ENCODE measurements at places on chromosomes 6 and 20.

DNA sequence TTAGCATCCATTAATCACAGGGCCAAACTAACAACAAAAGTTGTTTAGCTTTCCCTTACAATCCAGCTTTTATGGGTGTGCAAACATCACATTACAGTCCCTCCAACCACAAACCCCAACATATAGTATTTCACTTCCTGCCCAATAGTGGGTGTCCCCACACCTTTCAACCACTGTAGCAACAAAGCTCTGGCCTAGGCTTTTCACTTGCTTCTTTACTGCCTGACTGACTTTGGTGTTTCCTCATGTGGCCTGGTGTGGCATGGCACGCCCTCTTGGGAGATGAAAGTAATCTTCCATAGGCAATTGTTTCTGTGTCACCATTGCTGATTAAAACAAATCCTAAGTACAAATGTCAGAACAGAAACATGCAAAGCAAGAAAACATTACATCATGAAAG lies 46.3 kb downstream of the MCM8 start:
- DNase-seq, result peak; percentile 51

DNA sequence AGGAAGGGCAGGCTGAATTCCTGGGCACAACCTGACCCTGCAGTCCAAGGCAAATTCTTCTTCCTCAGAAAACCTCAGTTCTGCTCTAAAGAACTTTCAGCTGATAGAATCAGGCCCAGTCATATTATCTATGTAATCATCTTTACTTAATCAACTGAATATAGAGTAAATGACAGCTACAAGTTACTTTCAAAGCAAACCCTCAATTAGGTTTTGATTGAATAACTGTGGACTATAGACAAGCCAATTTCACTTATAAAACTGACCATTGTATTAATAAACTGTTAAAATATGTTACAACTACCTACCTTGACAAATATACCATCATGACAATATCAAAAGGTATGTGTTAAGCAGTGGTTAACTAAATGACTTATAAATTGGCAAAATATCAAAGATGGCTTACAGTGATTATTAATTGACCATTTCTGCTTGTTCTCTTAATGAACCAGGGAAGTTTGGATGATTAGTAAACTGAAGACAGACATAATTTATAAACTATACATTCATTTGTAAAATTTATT lies 46.1 kb upstream of the ADGRF5 start:
- DNase-seq, result no peak

DNA sequence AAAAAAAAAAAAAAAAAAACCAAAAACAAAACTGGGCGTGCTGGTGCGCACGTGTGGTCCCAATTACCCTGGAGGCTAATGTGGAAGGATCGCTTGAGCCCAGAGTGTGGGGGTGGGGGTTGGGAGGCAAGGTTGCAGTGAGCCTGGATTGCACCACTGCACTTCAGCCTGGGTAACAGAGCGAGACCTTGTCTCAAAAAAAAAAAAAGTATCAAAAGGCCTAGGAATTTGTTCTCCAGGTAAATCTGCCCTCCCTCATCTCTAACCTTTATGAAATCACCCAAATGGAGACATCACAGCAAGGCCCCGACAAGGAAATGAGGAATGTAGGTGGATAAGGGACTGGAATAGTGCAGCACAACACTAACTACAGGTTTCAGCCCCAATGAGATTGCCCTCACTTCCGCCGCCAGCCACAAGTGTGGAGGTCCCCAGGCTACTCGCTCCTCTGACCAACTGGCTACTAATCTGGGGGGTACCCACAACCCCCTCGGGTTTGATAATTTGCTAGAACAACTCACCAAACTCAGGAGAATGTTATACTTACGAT lies 36.8 kb upstream of the DDR1 start:
- DNase-seq, result no peak

GRCh38 chr6:163333038-163333437 lies 81.5 kb upstream of the QKI start:
- DNase-seq, result no peak

DNA sequence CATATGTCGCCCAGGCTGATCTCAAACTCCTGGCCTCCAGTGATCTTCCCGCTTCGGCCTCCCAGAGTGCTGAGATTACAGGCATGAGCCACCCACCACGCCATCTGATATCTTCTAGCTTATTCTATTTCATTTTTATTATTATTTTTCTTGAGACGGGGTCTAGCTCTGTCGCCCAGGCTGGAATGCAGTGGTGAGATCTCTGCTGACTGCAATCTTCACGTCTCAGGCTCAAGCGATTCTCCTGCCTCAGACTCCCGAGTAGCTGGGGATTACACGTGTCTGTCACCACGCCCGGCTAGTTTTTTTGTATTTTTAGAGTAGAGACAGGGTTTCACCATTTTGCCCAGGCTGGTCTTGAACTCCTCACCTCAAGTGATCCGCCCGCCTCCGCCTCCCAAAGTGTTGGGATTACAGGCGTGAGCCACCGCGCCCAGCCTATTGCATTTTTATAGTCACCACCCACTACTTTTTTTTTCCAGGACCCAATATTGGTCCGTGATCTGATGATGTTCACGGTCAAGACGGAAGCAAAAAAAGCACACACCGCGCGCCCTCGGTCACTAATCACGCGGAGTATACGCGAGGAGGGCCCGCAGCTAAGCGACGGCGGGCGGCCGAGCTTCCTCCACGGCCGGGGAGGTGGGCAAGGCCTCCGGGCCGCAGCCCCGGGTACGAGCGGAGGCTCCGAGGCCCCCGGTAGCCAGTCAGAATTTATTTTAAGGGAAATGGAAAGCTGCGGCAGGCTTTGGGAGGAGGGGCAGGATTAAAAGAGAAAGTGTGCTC lies 1.1 kb upstream of the LSM14B start:
- no peak for DNase-seq

DNA sequence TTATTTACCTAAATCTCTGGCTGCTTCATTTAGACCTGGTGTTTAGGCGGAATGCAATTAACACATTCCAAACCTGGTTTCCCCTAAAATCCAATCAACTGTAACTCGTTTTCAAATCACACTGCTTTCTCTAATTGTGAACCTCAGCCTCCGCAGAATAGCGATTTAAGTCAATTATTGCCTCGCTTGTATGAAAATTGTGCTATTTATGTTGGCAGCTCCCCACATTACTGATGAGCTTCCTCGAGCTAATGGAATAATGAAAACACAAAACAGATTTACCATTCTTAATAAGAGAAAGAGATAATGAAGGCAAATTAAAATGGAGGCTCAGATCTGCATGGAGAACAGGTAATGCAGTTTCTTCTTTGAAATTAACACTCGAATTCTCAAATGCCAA lies 67.9 kb downstream of the SLC2A10 start:
- no peak for DNase-seq

GRCh38 chr6:56450882-56451739 lies 191.6 kb downstream of the DST start:
- no peak for DNase-seq

- DNase-seq, result no peak
Measured at GRCh38 chr6:39053854-39054576, 5.4 kb downstream of the GLP1R start.

DNA sequence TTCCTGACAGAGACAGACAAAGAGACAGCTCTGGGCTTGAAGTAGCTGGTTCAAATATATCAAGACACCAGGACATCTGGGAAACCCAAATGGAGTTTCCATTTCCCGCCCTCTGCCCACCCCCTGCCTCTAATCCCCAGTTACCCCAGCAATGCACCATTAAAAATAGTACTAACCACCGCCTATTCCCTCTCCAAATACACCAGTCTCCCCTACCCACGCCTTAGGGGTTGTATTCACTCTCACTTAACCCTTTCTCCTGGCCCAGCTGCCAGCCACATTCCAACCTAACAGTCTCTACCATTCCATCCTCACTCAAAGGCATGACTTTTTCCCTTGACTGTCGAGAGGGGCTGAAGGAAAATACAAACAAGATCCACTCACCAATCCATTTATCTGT lies 22.4 kb downstream of the GABBR1 start:
- no peak for DNase-seq

DNA sequence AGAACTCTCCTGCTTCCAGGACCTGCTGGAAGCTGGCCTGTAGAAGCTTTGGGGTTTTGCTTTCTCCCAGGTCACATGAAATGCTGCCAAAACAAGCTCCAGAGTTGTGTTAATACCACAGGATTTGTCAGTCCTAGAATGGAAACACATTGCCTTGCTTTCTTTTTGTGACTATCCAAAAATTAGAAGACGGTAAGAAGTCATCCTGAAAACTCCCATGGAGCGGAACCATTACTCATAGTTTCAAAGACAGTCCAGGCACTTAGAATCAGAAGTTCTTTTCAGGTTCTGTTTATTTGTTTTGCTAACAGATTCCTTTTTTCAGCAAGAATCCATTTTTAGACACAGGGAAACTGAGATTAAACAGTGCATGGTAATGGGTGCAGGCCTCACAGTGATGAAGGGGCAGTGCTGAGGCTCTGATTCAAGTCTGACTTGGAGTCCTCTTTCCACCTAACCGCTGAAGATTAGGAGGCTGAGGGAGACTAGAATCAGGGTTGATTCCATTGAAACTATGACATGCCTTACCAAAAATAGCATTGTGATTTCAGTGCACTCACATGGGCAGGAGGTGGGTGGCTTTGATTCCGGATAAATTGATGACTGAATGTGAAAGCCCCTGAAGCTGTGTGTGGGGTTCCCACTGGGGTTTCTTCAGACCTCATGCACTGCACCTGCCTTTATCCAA lies 72.2 kb upstream of the NAA20 start:
- DNase-seq, result no peak

DNA sequence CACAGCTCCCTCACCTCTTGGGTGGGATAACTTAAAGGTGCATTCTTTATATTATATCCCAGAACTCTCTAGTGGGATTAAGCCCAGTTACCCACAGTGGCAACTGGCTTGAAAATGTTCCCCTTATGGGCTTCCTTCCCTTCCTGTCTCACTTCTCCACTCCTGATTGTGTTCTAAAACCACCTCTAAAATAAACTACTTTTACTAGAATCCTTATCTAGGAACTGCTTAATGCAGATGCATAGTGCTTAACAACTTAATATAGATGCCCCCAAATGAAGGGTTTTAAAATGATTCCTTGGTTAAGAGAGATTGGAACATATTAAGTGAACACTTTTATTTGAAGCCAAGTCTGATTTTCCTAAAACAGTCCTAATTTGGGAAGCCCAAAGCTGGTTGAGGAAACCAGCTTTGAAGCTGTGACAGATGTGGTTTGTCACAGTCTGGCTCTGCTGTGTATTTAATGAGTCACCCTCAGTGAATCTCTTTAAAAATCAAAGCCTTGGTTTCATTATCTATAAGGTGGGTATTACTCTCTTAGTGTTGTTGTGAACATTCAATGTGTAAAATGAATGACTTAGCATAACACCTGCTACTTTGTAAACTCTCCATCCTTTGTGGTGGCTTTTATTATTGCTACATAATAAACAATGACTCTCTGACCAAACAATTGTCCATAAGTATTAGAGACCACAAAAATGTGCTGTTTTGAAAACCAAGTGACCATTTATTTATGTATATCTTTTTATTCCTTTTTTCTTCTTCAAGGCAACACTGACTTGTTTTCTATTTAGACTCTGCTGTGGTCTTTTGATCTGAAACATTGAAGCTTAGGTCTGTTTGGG lies 24.4 kb downstream of the PLCB1 start:
- DNase-seq, result peak; percentile 14

GRCh38 chr20:63755933-63756647 lies 16.5 kb downstream of the SLC2A4RG start:
- no peak for DNase-seq

DNA sequence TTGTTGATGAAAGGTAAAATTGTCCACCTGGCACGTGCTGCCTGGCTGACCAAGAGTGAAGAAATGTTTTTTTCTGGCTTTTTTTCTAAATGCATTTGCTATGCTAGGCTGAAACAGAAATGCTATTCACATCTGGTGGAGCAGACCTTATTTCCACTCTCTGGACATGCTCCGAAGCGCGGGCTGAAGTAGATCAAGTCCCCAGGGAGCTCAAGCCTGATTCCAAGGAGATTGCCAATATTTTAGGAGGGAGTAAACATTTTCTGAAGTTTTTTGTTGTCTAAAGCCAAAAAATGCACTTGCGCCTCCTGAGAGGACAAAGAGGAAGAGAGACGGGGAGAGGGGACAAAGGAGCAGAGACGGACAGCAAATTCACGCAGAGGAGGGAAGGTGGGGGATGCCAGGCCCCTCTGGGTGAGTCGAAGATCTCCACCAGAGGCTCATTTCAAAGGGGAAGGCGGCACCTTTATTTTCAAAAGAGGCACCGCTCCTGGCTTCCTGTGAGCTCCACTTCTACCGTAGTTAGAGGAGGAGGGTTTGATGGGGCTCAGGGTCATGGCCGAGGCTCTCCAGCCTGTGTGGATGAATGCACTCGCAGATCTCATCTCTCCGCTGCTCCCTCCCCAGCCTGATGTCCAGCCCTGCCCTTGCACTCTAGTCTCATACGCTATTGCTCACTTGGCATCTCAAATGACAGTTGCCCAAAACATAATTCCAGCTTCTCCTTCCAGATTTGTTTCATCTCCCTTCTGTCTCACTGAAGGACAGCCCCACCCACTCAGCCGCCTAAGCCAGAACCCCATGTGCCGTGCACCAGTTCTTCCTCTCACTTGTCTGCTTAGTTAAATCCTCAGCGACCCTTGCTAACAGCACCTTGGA lies 23.1 kb upstream of the SMOC2 start:
- DNase-seq, result no peak

- no peak for DNase-seq
Measured at GRCh38 chr6:78770765-78771164, 96.6 kb upstream of the IRAK1BP1 start.

DNA sequence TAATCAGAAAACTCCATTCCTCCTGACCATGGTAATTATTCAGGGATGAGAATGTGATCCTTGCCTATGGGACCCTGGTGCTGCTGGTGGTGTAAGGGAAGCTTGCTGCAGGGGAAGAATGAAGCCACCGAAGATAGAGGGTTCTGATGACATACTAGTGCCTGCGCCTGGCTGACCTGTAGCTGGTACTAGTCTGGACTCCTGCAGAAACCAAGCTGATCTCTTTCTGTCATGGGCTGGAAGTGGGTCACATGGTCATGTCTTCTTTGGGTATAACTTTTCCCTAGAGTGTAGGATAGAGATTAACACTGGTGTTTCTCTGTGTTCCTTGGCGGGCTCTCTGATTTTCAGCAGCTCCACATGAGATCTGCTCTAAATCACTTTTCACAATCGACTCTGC lies 8.6 kb upstream of the SLC4A11 start:
- no peak for DNase-seq

- DNase-seq, result no peak
Measured at GRCh38 chr20:59802018-59802417, 131.4 kb downstream of the SYCP2 start.

DNA sequence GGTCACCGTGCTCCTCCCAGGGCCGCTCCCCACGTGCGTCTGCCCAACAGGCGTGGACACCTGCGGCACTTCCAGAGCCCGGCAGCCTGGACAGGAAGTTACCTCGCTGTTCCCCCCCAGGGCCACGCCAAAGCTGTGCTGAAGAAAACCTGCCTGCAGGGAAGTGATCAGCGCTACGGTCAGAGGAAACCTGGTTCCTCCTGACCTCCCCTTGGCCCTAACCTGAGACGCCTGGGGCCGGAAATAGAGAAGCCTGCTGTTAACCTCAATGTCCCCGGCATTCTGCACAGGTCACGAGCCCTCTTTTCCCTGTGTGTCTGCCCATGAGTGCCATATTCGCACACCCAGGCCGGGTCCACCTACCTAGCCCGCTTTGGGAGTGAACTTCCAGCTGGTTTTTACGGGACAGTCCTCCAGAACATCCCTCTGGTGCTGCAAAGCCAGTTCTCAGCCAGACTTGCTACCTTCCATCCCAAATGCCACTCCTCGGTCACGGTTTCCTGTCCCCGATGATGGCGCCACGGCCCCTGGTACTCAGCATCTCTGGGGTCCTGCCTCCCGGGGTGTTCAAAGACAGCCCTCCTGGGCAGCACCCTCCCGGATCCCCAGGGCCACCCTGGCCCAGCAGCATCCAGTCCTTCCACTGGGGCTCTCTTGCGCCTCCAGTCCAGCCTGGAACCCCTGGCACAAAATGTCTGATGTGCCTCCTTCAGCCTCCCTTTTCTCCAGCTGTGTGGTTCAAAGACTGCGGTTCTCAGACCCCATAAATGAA lies 12.0 kb upstream of the IRF4 start:
- no peak for DNase-seq

All from activated gamma-delta T cell treated with Interleukin-2 at 50 U/mL for 16 hours (primary cell).